ENCODE measurements at places on chromosomes 13 and 19. TPM values are rescaled to one million over a fixed set of nuclear protein-coding genes. Genes with fewer than 3 reads are reported as not detected.

DNA sequence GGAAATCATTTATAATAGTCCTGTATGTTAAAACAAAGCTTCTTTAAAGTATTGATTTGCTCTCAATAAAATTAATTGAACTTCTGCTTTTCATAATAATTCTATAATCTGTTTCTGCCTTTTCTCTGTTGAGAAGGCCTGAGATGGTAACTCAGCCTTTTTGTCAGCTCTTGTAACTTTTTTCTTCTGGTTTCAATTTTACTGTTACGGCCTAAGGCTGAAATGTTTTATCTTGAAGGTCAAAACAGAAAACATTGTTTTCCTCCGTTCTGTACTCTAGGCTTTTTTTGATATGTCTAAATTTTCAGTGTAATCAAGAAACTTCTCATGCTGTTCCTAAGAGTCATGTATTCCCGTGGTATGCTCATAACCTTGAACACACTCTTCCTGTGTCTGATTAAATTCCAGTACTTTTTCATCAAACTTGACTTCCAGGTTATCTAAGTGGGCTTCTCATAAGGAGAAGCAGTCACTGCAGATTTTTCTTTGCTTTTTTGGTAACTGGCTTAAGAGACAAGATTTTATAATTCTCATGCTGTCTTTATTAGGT lies 7.6 kb upstream of the NAXD start:
- no peaks in the 10 kb centered on the region for H3K36me3 ChIP-seq
- peaks cover 11% of the 10 kb centered on the region for H3K27me3 ChIP-seq
- peaks cover 9% of the 10 kb centered on the region for H3K4me1 ChIP-seq
- no peak overlapping the region for H3K27ac ChIP-seq
- no peak overlapping the region for H3K4me3 ChIP-seq
- DNase-seq = no peak

DNA sequence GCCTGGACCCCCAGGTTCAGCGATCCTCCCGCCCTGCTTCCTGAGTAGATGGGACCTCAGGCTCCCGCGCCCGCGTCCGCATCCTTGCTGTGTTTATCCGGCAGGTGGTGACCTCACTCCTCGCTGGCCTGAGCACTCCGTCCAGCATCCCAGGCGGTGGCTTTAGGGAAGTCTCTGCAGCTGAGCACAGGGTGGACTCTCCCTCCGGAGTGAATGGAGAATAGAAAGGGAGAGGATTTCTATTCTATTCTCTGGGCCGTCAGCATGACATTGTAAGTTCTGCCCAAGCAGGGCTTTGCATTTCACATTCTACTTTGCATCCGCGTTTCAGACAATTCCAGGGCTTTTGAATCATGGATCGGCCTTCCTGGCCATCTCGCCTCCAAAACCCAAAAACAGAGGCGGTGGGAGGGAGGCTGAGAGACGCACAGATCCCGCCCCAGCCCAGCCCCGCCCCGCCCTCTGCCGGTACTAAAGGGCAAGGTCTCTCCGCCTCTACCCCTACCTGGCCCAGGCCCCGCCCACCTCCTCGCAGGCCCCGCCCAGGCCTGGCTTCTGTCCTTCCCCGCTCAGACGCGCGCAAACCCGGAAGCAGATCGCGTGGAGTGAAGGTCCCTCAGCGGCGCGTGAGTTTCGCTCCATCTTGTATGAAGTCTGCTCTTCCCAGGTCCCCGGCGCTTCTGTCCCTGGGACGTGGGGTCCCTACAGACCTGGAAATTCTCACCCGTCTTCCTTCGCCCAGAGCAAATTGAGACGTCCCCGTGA lies at the start of gene ZNF525:
Gene ZNF525, plus strand, starts transcription at position 572 of the 765 bp plus-strand sequence. CDS start 6,577 bp downstream, outside the sequence.
- no peaks in the 10 kb centered on the region for H3K27me3 ChIP-seq
- DNase-seq = peak; percentile 94
- peak within 1 kb of the TSS; percentile 91 for H3K4me3 ChIP-seq
- peak within 1 kb of the TSS; percentile 89 for H3K27ac ChIP-seq
- peaks cover 13% of the 10 kb centered on the region for H3K4me1 ChIP-seq

DNA sequence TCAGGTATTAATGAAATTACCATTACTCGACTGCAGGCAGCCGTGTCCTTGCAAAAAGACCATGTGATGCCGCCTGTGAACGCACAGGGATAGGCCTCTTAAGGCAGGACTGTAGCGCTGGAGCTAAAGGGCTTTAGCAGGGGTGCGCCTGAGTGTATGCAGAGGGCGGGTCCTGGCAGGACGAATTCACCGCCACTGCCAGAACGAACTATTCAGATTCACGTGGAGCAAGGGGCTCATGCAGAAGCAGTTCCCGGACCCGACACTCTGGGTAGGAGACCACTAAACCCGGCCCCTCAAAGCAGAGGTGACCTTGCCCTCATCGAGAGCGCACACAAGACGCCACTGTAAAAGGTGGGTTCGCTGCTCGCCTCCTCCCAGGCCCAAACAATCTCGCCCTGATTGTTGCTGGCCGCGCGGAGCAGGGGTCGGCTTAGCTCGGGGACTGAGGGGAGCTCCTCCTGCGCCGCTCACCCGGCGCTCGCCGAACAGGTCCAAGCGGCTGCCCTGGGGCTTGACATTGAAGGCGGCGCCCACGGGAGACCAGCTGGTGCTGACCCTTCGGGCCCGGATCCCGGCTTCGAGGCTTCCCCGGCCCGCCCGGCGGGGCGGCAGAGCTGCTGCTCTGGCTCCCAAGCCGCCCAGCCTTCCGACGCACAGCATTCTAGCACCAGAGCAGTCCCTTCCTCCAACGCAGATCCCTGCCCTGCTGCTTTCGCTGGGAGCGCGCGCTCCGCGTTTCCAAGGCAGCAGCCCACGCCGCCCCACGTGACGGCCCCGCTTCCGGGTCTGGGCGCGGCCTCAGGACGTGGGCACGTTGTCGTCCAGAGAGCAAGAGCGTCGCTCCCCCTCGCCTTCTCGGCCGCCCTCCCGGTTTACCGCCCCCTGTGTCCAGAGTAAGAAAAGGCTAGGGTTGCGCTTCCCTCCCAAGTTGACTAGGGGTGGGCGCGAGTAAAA lies at the start of gene MIPEP:
Gene MIPEP, minus strand, starts transcription at position 743 of the 957 bp plus-strand sequence. Its CDS starts 80 bp downstream, at position 663.
- peak; percentile 71 for DNase-seq
- H3K36me3 ChIP-seq = peaks cover 3% of the 10 kb centered on the region
- H3K27me3 ChIP-seq = no peaks in the 10 kb centered on the region
- H3K27ac ChIP-seq = peak within 1 kb of the TSS; percentile 83

DNA sequence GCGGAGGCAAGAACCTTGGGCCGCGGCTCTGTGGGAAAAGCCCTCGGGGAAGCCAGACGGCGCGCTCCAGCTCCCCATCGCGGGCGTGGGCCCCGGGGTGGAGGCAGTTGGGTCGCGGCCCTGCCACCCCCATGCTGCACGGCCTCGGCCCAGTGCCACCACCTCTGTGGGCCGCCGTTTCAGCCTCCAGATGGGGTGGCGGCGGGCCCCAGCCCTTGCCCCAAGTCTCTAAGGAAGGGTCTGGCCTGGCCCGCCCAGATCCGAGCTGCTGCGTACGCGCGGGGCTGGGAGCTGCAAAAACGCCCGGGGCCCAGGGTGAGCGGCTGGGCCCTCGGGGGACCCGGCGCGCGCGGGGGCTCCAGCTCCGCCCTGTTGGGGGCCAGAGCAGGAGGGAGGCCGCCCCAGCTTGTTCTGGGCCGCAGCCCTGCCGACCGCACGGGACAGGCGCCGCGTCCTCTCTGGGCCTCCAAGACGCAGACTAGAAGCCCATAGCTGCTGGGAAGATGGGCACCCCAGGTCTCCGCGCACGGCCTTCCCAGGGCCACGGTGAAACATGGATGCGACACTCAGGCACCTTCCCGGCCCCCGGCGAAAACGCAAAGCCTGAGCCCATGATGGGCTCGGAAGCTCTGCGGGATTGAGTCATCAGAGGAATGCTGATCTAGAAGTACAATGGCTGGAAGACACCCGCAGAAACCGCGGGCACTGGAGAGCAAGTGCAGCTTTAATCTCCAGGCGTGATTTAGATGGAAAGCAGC lies 110.1 kb downstream of the KCTD15 start:
- H3K36me3 ChIP-seq = no peaks in the 10 kb centered on the region
- H3K4me1 ChIP-seq = peaks cover 4% of the 10 kb centered on the region
- no peak overlapping the region for H3K27ac ChIP-seq
- no peak for DNase-seq
- H3K4me3 ChIP-seq = peak overlapping the region; percentile 52
- peaks cover 42% of the 10 kb centered on the region for H3K27me3 ChIP-seq

DNA sequence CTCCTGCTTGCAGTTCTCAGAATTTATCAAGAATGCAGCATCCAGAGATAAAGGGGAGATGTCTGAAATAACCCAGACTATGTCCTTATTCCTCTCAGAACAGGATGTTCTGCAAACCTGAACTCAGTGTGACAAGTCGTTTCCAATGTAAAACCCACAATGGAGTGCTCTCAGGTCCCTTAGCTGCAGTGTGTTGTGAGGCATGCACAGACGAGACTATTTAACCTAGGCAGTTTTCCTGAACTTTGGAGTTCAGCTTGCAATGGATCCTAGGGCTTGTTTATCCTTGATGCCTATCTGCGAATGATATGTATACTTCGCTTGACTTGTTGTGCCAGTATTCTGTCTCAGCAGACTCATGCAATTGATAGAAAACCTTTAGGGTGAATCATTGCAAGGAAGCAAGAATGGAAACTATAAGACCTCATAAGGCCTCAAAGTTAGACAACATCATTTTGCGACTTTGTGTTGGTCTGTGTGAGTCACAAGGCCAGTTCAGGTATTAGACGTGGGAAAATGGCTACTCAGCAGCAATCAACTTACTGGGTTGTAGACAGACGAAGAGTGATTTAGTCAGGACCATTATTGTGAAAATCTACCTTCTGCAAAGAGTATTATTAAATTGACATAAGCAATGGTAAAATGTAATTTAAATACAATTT lies 2439.9 kb upstream of the PCDH20 start:
- H3K27me3 ChIP-seq = no peaks in the 10 kb centered on the region
- no peaks in the 10 kb centered on the region for H3K36me3 ChIP-seq
- no peak overlapping the region for H3K27ac ChIP-seq
- no peaks in the 10 kb centered on the region for H3K4me1 ChIP-seq

Gene METTL21C
- total RNA-seq = not detected

Gene ATP4B
- total RNA-seq = not detected

Gene KLK3
- not detected for total RNA-seq

Gene CFAP97D2
- not detected for total RNA-seq

Gene SF3A2
- total RNA-seq = 135 TPM

Measured in T-helper 17 cell (primary cell).